NCI-H1105 (cell line): ENCODE measurements at places on chromosomes 6 and 20.
A peak's percentile ranks its signal among the peaks of the same experiment; 100 is the strongest.

DNA sequence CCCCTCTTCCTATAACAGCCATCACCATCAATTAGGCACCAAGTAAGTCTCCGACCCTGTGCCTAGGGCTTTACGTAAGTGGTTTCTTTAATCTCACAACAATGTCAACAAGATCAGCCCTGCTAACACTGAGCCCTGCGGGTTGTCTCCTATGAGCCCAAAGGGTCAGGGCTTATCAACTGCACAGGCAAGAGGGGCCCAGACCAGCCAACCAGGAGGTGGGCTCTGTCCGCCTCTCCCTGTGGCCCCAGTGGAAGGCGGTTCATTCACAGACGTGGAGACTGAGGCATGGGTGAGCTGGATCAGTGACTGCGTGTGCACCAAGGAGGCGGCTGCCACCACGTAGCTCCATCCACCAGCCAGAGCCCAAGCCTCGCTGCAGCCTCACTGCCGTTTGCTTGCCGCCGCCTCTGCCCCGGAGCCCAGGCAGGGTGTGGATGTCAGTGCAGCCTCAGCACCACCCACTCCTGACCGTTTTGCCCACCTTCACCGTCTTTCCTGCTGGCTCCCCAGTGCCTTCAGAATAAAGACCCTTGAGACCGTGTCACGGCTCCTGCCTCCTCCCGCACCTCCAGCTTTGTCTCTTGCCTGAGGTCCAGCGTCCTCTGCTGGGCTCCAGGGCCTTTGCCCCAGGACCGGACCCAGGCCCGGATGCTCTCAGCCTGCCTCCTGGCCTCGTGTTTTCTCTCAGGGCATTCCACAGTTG is 78.7 kb downstream of the DLL1 start:
- DNase-seq = no peak

- DNase-seq = no peak
Measured at GRCh38 chr20:35604449-35604747, 11.2 kb upstream of the SPAG4 start.

DNA sequence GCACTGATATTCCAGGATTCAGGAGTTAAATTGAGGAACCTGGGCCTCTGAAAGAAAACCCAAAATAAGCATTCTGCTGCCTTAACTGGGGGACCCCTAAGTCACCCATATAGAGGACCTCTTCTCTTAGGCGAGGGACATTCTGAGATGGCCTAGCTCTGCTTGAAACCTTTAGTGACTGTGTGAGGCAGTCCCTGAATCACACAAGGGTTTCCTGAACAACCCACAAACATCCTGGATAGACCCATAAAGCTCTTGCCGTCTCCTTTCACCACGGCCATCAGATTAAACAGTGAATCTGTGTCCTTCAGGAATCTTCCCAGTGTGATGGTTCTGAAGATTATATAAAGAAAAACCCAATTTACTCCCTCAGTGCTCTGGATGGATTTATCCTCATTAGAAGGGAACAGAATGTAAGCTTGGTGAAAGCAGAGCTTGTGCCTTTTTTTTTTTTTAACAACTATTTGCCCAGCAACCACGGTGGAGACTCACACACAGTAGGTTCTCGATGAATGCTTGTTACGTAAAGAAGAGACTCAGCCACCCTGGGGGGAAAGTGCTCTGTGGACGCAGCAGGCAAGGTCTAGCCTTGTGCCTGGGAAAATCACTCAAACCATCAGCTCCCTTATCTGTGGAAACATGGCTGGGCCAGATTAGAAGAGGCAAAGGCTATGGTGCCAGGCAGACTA is 39.1 kb upstream of the SIRPG start:
- no peak for DNase-seq

DNA sequence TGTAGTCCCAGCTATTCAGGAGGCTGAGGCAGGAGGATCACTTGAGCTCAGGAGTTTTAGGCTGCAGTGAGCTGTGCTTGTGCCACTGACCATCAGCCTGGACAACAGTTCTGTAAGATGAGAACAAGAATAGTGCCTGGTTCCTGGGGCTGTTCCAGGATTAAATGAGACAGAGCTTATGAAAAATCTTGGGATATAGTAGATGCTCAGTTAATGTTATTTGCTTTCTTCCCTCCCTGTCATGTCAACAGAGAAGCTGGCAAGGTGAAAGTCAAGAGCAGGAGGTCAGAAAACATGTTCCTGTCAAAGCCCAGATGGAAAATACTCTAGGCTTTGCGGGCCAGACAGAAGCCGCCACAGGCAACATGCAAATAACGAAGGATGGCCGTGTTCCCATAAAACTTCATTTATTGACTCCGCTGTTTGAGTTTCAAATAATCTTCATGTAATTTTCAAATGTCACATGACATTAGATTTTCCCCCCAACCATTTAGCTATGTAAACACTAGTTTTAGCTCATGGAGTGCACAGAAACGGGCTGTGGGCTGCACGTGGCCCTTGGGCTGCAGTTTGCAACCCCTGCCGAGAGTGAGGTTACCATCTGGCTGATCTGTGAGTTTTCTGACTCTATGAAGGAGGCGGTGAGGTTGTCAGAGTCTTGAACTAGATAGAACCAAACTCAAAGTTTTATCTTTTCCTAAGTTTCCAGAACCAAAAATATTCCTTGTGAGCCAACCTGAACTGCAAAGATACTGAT is 63.4 kb upstream of the PMEPA1 start:
- no peak for DNase-seq

DNA sequence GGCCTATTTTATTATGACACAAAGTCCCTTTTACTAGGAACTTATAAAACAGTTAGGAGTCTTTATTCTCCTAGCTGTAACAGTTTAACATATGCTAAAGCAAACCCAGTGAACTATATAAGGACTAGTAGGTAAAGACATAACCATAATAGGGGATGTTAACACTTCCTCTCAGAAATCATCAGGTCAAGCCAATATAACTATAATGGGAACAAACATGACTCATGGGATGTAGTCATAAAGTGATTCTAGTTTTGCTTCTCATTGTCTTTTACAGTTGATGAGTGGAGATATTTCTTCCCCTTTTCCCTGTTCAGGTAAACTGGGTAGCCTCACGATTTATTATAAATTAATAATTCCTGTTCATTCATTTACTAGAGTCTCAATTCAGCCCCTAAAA is 9.7 kb downstream of the PTCHD4 start:
- no peak for DNase-seq

- peak; percentile 94 for DNase-seq
Measured at GRCh38 chr6:9398071-9398766, 962.9 kb upstream of the SLC35B3 start.

- DNase-seq = no peak
Measured at GRCh38 chr6:107786709-107787588, 37.2 kb downstream of the SCML4 start.

- DNase-seq = no peak
Measured at GRCh38 chr20:40470445-40471260, 218.4 kb downstream of the MAFB start.
